ENCODE measurements at places on chromosomes 16 and 17.
A peak's percentile ranks its signal among the peaks of the same experiment; 100 is the strongest.

GRCh38 chr16:56910112-56910511 is 21.8 kb upstream of the HERPUD1 start:
- no peak for DNase-seq

- DNase-seq, result no peak
Observed at GRCh38 chr17:34254146-34254545, 939 bp upstream of the CCL2 start.

DNA sequence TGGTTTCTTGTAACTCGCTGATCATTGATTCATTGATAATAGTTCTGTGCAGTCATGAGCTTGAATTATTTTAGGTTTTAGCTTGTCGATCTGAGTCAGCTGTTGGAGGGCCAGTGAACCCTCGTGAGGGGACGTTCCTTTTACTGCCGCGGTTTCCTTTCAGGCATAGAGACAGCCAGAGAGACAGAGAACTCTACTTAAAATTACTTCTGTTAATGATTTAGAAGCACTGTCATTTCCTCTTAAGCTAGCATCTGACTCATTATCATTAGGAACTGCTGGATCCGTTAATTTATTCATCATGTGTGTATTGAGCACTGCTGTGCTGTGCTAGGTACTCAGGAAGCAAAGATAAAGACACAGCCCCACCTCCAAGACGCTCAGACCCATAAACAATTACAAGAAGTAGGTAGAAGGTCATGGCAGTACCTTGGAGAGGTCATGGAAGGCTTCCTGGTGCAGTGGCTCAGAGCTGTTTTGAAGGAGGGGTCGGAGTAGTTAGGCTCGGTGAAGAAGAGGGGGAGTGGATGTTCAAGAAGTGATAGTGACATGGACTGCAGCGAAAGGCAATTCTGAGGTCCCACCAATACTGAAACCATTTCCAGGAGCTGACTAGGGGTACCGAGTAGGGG is 3.3 kb downstream of the PGS1 start:
- DNase-seq, result peak; percentile 49

- DNase-seq, result no peak
Observed at GRCh38 chr17:64174686-64175456, 44.9 kb upstream of the ERN1 start.

- DNase-seq, result no peak
Observed at GRCh38 chr16:67951485-67951884, 7.6 kb upstream of the LCAT start.

GRCh38 chr17:613725-614124 is 100.9 kb downstream of the VPS53 start:
- no peak for DNase-seq

GRCh38 chr16:19939553-19939952 is 54.9 kb upstream of the GPRC5B start:
- no peak for DNase-seq

DNA sequence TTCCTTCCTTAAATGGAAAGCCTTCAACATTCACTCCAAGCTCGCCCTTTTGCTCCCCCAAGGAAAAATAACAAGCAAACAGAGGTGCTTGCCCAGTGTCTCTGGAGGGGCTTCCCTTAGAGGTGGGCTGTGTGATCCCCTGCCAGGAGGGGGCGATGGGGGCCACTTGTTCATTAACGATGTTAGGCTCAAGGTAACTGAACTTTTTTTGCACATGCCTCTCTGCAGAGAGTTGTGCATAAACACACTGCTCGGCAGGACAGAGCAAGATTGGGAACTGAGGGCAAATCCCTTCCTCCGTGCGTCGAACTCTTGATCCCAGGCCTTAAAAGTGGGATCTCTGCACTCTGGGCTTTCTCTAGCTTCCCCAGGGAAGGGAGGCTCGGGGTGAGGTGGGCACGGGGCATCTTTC is 15.5 kb upstream of the NAGLU start:
- no peak for DNase-seq

GRCh38 chr16:82874271-82874670 is 247.5 kb downstream of the CDH13 start:
- DNase-seq, result no peak
